Central memory CD4-positive, alpha-beta T cell (primary cell): ENCODE measurements at places on chromosomes 7 and 10.
A peak's percentile ranks its signal among the peaks of the same experiment; 100 is the strongest.

GRCh38 chr10:71035511-71036296, 147.3 kb upstream of the PCBD1 start:
- no peak for DNase-seq

DNA sequence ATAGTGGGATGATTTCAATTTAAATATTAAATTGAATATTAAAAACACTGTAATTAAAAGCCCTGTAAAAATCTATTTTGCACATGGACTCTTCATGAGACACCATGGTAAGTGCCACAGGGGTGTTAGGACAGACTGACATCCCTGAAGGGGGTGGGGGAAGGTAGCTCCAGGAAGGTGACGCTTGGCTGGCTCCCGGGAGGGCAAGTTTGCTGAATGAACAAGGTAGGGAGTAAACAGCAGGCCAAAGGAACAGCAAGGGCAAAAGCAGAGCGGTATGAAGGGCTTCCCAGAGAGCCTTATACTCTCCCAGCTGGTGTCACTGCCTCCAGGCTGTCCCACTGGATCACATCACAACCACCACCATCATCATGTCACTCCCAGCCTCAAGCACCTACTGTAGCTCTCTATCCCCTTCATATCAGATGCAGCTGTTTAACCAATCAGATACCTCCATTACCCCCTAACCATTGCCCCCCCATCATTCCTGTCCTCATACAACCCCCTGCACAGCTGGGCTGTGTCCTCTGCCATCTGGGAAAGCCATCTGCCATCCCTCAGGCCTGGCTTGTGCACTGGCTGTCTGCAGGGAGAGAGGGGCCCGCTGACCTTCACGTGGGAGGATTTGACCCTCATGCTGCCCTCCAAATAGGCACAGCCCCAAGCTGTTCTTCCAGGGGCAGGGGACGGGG, 19.5 kb downstream of the HSPA12A start:
- no peak for DNase-seq

- DNase-seq, result peak; percentile 41
These were observed 151.5 kb upstream of the FAM3C start for GRCh38 chr7:121547544-121548092.

- no peak for DNase-seq
These were observed 5.1 kb downstream of the PRLHR start for GRCh38 chr10:118590334-118590733.

DNA sequence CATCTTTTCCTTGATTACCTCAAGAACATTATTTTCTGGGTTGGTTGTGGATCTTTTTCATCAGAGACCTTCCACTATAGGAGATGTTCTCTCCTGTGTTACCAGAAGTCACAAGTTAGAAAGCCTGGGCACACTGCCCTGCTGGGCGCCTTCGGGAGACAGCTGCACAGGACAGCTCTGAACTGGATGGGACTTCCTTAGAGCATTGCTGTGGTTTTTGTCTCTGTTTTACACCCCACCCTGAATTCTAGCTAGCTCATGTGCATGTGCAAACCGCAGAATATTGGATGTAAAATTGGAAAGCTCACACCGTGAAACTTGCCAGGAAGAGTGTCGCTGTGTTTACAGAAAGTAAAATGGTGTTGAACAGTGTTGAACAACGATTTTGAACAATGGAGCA, 54.4 kb upstream of the SEC61G start:
- DNase-seq, result no peak

GRCh38 chr10:77710759-77711682, 73.4 kb upstream of the KCNMA1 start:
- peak; percentile 55 for DNase-seq

DNA sequence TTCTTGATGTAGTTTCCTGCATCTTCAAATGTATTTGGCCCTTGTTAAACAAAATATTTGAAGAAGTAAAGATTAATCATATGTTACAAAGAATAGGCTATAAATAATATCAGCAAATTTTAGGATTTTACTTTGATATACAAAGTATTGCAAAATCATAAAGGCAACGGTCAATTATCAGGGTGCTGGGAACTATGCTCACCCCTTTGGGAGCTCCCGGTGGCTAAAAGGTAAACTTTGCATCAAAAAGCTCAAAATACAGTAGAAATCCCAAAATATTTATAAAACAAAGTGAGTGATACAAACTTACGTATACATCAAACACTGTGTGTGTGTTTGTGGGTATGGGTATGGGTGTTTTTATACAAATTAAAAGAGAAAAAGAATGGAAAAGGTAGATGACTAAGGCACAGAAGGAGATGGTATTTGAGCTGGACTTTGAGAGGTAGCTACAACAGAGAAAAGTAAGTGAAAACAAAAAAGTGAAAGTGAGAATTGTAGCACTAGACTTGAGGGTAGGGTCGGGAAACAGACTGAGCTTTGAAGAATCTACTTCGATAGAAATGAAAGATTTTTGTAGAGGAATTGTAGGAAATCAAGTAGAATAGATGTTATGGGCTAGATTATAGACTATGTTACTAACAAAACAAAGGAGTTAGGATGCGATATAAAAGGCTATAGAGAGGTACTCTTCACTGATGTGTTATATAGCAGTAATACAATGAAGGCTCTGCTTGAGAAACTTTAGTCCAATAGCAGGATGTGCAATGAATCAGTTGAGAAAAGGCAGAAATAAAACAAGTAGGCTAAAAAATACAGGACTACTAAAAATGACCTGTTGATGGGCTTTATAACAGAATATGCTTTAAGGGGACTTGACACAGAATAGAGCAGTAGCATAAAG, 52.8 kb downstream of the GNAT3 start:
- no peak for DNase-seq

DNA sequence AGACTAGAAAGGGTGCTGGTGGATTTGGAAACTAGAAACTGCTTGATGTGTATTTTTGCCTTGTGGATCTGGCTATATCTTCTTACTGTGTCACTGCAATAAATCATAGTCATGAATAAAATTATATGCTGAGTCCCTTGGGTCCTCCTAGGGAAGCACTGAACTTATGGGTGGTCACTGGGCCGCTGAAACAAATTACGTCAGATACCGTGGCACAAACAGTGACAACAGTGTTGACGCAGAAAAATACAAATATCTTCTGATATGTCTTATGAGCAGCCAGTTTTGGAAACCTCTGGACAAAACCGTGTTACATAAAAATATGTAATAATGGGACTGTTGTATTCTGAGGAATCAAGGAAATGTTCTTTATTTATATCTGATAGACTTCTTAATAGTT, 260.1 kb upstream of the SORCS1 start:
- DNase-seq, result no peak
